ENCODE measurements at places on chromosomes 7 and 10.
A peak's percentile ranks its signal among the peaks of the same experiment; 100 is the strongest.

DNA sequence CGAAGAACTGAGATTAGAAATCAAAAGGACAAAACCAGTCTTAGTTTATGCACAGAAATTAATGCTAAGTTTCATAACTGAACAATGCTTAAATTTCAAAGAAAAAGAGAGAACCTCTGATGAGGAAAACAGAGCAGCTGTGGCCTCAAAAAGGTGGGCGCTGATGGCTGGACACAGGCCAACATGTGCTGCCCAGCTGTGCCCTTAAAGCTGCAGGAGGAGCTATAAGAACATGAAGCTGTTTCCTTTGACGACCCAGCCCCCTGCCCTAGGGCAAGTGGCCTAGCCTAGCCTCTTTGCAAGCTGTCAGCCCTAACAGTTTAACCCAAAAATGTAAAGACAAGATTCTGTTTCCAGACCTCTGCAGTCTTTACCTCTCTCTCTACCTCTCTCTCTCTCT, 107.7 kb downstream of the GRID1 start:
- no peak for DNase-seq

- DNase-seq, result no peak
Observed at GRCh38 chr7:31023877-31024276, 28.2 kb upstream of the ADCYAP1R1 start.

DNA sequence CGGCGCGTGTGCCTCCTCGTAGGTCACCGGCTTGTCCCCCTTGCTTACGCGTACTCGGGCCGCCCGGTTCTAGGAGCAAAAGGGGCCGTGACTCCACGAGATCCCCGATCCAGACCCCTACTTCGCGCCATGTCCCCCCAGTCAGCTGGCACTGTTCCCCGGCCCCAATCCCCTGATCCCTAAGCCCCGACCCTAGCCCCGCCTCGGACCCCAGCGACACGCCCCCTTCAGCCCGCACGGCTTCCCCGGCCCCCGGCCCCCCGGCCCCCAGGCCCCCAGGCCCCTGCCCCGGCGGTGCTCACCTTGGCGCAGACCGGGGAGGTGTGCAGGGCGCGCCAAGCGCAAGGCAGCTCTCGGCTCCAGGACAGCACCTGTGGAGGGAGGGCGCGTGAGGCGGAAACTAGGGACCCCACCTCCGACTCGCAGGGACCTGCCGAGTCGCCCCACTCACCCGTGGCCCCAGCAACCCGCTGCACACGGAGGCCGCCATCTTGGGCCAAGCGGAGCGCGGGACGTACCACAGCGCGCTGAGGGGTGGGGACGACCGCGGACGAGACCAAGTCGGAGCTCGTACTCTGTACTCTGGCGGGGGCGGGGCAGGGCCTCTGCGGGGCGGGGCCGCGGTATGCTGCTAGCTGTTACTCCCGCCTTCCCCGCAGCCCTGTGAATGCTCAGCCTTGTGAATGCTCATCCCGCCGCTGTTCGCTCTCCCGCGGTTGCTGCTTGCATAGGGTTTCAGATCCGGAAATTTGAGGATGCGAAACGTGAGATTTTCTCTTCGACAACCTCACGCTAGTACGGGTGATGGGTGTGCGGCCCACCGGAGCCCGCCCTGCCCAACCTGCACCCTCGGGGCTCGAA, at the start of gene MRPS24:
TSS of gene MRPS24 (minus strand) at position 512 of the 861 bp plus-strand sequence. CDS start at position 490, 22 bp downstream.
- peak; percentile 92 for DNase-seq

- no peak for DNase-seq
Observed at GRCh38 chr7:13069841-13070240, 382.4 kb downstream of the ARL4A start.

DNA sequence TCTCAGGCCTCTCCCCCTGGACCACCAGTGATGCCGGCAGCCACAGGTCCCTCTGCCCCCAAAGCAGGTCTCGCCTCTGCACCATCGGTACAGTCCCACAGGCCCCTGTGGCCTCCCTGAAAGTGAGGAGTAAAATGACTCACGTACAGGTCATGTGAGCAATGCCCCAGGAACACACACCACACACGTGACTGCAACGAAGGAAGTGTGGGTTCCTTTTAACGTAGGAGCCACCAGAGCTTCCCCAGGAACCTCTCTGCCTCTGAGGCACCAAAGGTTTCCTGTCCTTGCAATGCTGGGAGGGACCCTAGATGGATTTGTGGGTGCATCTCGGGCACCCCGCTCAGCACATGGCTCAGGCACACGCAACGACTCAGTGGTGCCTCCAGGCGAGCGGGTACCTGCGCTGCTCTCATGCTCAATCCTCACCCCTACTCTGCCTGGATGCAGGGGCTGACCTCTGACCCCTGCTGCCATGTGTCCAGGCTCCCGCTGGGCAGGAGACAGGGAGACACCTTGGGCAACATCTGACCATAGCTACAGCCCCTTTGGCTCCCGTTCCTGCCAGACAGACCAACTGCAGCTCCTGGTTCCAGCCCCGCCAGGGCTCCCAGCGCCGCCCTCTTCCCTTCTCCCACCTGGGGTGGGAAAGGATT, 120.7 kb downstream of the PRKAG2 start:
- DNase-seq, result peak; percentile 6

DNA sequence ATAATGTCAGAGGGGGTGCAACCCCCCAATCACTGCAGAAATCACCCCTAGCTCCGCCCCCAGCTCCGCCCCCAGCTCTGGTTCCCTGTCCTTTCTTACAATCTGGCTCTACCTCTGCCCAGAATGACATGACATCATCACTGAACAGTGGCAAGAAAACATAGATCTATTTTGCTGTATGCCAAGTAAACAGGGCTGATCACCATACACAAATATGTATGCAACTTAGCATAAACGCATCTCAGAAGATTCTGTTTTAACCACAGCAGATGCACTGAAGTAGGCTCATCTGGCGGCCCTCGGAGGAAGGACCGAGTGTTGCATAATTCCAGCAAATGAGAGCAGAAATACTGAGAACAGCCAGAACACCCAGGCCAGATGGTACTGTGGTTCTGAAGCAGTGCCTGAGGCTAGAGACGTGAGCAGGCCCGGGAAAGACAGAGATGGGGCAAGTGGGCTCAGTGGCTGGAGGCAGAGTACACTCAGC, 293.3 kb upstream of the KLF14 start:
- DNase-seq, result no peak

DNA sequence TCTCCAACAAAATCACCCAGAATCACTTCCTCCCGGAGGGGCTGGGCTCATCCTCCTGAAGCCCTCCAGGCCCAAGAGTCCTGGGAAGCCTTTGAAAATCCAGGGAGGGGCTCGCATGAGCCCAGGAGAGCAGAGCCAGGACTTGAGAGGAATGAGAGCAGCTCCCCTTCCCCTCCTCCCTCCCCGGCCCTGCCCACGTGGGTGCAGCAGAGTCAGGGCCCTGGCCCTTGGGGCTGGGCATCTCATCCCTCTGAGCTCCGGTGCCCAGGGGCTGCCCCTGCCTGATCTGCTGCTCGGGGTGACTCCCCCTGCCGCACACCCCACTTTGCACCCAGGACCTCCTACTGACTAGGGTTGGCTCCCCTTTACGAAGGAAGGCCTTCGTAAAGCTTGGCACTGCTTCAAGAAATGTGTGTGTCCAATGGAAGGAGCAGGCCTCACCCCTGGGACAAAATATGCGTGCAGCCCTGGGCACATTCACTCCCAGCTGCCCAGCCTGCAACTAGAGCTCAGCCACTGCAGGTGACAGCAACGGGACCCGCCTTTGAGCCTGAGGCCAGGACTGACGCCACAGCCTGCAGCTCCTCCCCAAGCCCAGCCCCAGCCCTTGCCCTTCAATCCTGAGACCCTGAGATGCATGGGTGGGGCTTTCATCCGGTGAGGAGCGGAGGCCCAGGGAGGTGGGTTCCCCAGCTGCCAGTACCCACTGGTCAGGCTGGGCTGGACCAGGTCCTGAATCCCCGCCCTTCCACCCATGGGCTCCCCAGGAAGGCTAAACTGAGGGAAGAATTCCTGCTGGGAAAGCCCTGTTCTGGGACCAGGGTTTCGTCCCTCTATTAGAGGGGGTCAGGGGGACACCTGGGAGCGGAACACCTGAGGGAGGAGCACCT, 21.8 kb downstream of the PWWP2B start:
- no peak for DNase-seq

DNA sequence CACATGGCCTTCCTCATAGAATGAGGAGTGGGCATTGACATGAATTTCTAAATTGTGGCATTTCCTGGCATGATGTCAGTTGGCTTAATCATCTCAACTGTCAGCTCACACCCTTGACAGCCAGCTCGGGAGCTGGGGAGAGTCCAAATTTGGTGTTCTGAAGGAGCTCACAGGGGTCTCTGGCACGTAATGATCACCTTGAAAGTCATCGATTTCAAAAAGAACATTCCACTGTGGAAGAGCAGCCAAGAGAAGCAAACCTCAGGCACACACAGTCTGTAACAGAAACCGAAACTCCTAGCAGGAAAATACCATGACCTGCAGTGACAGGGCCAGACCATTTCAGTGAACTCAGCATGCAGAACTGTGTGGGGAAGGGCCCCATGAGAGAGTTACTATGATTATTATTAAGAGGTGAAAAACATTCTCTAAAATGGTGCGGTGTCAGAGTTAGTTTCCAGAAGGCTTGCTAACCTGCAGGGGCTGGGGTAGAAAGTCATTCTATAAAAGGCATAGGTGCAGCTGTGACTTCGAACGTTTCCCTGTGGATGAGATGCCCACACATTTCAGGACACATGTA, 26.4 kb upstream of the KLF6 start:
- DNase-seq, result no peak

DNA sequence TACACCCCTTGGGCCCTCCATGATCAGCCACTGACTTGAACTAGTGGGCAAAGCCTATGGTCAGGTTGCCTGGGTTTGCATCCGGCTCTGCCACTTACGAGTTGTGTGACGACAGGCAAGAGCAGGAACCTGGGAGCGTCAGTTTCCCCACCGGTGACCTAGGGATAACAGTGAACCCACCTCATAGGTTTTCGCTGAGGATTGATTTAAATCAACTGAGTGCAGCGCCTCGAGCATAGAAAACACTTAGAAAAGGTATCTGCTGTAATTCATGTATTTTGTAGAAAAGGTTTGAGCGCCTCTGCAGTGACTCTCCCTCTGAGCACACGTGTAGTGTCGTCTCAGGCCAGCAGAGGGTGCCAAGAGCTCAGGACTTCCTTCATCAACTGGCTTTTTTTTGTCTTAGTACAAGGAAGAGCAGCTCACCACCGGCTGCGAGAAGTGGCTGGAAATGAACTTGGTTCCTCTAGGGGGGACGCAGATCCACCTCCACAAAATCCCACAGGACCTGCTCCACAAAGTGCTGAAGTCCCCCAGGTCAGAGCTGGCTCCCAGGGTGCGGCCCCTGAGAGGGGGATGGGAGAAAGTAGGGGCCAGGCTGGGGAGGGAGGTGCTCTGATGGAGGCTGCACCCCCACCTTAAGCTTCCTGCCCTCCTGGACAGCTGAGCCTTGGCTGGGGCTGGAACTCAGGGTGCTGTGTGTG, 27.7 kb downstream of the BTBD16 start:
- peak; percentile 13 for DNase-seq

- no peak for DNase-seq
Observed at GRCh38 chr7:458511-459245, 61.0 kb downstream of the PDGFA start.

DNA sequence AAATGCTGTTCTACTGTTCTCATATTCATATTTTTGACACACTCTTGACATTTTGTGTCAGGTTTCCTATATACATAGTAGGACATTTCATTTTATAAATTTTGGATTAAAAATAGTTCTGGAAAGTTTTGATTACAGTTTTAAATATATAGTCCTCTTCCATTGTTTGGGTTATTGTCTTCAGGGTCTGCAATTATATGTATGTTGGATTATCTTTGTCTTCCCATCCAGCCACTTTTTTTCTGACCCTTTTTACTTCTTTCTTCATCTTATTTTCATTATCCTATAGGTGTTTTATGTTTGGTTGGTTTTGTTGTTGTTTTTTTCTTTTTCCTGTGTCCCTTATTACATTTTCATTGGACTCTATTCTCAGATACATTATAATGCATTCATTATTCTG, 71.1 kb upstream of the CCDC6 start:
- DNase-seq, result no peak

- no peak for DNase-seq
Observed at GRCh38 chr10:84477398-84478128, 149.2 kb downstream of the CCSER2 start.

GRCh38 chr7:24709051-24709450, 48.2 kb downstream of the GSDME start:
- DNase-seq, result no peak

DNA sequence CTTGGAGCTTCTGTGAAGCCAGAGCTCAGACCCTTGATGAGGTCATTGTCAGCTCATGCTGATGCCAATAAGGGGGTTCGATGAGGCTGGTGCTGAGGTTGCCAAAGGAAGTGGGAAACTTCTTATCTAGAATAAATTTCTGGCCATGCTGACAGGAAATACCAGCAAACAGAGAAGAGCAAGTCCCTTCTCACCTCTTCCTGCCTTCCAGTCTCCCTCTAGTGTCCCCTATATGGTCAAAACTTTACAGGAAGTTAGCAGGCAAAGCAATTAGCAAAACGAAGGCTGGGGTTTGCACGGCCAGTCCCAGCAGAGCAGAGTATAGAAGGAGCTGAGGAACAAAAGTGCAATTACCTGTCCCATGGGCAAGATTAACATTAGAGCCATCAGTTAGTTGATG, 15.1 kb upstream of the NEUROG3 start:
- DNase-seq, result no peak

GRCh38 chr7:72035266-72035665, 376.9 kb downstream of the CALN1 start:
- no peak for DNase-seq

GRCh38 chr10:10872035-10872673, 145.5 kb upstream of the CELF2 start:
- no peak for DNase-seq

- no peak for DNase-seq
Observed at GRCh38 chr7:36875794-36876193, 151.5 kb upstream of the AOAH start.

All from stimulated activated CD4-positive, alpha-beta T cell treated with anti-CD3 and anti-CD28 coated beads, Interleukin-1b, Interleukin-23, amount 100 ng/mL, for 1 hour (primary cell).